NCI-H1105 treated with DMSO at 0.1 percent for 48 hours (cell line): ENCODE measurements at places on chromosomes 16 and 17.
A peak's percentile ranks its signal among the peaks of the same experiment; 100 is the strongest.

GRCh38 chr17:38761612-38762011 lies 9.1 kb downstream of the PSMB3 start:
- DNase-seq = no peak

DNA sequence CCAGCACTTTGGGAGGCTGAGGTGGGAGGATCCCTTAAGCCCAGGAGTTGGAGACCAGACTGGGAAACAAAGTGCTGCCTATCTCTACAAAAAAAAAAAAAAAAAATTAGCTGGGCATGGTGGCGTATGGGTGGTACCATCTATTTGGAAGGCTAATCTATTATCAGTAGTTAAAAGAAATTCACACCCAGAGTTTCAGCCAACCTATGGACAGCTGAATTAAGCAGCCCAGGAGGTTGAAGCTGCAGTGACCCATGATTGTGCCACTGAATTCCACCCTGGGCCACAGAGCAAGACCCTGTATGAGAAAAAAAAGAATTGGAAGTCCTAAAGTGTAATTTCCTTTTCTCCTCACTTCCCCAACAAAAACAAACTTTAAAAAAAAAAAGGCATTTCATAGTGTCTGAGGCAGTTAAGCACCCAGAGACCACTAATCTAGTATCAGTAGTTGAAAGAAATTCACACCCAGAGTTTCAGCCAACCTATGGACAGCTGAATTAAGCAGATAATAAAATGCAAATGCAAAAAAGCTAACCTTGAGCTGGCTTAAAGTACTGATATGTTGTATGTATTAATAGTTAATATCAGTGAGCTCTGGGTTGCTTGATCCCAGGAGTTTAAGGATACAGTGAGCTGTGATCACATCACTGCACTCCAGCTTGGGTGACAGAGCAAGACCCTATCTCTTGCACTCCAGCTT lies 18.1 kb downstream of the CLTC start:
- no peak for DNase-seq

GRCh38 chr16:68077866-68078700 lies 7.1 kb upstream of the NFATC3 start:
- DNase-seq = no peak

GRCh38 chr17:47917581-47917980 lies 21.5 kb downstream of the SP2 start:
- no peak for DNase-seq

GRCh38 chr17:34584805-34585416 lies 5.5 kb downstream of the TMEM132E start:
- peak; percentile 12 for DNase-seq

- peak; percentile 26 for DNase-seq
Observed at GRCh38 chr17:51590071-51590656, 329.8 kb downstream of the UTP18 start.

- no peak for DNase-seq
Observed at GRCh38 chr17:14310101-14310500, 9.2 kb downstream of the HS3ST3B1 start.

DNA sequence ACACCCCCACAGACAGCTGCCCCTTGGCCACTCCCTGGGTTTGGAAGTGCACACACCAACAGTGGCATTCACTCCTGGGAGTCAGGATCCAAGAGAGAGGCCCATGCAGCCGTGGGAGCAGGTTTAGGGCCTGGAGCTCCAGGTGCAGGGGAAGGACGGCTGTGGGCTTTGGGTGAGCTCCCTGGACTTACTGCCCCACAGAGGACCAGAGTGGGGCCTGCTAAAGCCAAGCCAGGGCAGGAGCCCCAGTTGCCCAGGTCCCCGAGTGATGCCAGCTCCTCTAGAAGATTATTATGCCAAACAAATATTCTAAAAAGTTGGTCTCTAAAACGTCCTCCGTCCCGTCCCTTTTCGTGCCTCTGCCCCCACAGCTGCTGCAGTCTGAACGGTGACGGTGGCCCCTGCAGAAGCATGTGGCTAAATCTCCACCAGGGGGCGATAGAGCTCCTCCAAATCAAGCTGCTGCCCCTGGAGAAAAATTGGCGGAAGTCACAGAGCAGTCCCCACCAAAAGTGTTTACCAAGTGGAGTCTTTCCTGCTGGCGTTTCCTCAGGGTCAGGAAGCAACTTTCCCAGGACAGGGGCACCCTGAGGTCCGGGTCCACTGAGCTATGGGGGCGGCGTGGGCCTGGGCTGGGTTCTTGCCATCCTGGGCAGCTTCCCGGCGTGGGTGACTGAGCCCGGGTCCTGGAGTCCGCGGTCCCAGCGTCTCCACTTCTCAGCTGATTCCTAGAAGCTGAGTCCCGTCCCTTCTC lies 4.2 kb downstream of the ARMC7 start:
- peak; percentile 79 for DNase-seq

GRCh38 chr17:33864758-33865229 lies 390.3 kb upstream of the CCL2 start:
- DNase-seq = peak; percentile 34

DNA sequence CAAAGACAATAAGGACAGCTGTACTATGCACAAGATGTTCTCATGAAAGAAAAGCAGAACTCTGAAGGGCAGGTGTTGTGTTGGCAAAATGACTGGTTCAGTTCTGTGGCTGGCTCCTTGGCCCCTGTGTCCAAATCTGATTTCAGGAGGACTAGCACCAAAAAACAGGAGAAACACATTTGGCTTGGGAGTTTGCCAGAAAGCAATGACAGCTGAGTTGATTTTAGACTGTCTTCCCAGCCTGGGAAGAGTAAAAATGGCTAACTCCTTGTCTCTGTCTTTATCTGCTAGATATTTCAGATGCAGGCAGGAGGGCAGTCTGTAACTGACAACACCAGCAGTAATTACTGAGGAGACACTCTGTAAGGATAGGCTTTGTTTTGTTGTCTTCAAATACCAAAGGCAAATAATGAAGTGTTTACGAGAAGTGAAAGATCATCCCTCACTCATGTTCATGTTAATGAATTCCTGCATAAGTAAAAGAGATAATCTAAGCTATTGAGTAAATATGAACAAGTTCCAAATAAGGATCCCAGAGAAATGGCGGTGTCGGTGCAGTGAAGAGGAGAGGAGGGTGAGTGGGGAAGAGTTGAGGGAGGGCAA lies 989.0 kb downstream of the CDH11 start:
- peak; percentile 38 for DNase-seq

DNA sequence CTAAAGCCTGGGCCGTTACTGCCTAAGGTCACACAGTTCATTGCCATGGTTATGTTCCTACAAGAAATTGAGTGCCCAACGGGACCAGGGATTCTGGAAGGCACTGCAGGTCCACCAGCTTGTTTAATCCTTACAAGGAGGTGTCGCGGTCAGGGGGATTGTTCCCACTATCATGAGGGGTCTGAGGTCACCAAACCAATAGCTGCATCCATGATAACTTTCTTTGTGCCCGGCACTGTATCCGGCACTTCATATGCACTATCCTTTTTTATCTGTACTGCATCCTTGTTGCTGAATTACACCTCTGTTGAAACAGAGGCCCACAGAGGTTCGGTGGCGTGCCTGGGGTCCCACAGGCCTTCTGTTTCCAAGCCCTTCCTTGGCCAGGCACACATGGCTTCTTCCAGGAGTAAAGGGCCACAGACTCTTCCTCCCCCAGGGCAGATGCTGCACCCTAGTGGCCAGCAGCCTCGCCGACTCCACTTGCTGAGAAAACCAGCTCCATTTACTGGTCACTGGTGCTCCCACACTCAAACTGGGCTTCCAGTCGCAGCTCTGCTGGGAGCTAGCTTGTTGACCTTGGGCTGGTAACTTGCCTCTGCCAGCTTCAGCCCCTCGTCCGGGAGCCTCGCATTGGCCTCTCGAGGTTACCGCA lies 82.0 kb upstream of the PLCG2 start:
- DNase-seq = no peak

- no peak for DNase-seq
Observed at GRCh38 chr16:46745617-46746016, 2.5 kb downstream of the MYLK3 start.

DNA sequence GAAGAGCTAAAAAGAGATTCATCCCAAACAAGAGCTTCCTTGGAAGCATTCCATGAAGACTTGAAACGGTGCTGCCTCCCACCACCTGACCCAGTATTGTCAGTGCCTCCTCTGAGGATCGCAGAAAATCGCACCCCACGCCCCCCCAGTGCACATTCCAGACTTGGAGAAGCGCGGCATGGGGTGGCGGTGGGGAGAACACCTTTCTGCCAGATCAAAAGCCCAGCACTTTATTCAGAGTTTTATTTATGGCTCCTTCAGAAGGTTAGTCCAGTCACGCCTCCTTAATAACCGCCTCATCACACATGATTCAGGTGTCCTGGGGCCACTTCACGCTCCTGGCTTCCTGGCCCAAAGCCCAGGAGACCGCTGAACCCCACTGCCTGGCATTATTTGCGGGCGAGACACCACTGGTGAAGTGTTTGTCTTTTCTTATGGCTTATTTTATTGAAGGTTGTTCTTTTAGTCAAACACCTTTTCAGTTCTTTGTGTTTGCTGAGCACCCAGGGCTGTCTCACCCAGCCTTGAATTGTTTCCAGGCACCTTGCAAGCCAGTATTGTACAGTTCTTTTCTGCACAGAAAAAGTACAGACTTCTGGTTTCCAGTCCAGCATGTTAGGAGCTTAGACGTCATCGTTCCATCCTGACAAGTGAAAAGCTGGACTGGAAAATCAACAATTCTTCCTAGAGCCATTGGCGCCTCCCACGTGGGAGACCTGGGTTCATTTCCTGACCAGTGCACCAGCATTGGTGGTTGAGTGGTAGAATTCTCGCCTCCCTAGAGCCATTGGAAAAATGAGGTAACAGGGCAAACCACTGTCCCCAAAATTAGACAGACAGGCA lies 79.6 kb upstream of the CACNG5 start:
- peak; percentile 91 for DNase-seq

- DNase-seq = no peak
Observed at GRCh38 chr16:14292051-14292825, 221.1 kb downstream of the MRTFB start.

DNA sequence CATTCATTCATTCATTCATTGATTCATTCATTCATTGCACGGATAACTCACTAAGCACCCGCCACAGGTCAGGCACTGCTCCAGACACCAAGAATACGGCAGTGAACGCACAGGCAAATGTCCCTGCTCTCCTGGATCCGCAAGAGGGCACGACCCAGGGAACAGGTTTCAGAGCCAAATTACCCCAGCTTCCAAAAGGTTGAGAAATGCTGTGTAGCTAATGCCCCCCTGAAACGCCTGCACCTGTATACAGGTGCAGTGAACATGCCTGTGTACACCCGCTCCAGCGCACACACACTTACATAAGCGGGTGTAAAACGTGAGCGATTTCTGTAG lies 9.6 kb upstream of the UBE2I start:
- DNase-seq = no peak

- DNase-seq = peak; percentile 71
Observed at GRCh38 chr17:49557312-49558024, 18.2 kb upstream of the NXPH3 start.

- peak; percentile 65 for DNase-seq
Observed at GRCh38 chr16:28974007-28974436, 556 bp upstream of the SPNS1 start.

- peak; percentile 92 for DNase-seq
Observed at GRCh38 chr17:7281074-7281952, at the start of gene SLC2A4. Gene SLC2A4, plus strand, starts transcription at chr17:7281718. Its CDS starts 217 bp downstream, at chr17:7281935.

- no peak for DNase-seq
Observed at GRCh38 chr16:7004266-7004665, 328.4 kb upstream of the RBFOX1 start.

GRCh38 chr17:55295411-55296170 lies 30.8 kb downstream of the HLF start:
- peak; percentile 34 for DNase-seq

DNA sequence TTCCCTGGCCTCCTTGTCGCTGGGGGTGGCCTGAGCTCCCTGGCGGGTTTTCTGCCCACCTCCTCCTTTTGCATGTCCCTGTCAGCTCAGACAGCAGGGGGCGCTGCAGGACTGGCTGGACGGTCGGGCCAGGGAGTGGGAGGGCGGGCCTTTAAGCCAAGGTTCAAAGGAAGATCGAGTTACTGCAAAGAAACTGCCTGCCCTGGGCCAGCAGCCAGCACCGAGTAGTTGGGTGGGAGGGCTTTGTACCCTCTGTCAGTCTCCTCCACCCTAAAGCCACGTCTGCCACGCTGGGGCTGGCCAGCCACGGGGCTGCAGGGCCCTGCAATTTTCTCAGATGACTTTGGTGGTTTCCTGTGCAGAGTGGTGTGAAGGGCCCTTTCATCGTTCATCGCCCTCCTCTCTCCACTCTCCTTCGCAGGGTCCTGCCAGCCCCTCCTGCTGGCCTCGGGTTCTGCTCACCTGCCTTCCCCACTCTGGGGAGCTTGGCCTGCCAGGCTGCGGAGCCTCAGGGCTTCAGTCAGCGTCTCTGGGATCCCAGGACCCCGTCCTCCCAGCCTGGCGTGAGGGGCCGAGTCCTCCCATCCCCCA lies 12.3 kb downstream of the GPR142 start:
- peak; percentile 76 for DNase-seq

DNA sequence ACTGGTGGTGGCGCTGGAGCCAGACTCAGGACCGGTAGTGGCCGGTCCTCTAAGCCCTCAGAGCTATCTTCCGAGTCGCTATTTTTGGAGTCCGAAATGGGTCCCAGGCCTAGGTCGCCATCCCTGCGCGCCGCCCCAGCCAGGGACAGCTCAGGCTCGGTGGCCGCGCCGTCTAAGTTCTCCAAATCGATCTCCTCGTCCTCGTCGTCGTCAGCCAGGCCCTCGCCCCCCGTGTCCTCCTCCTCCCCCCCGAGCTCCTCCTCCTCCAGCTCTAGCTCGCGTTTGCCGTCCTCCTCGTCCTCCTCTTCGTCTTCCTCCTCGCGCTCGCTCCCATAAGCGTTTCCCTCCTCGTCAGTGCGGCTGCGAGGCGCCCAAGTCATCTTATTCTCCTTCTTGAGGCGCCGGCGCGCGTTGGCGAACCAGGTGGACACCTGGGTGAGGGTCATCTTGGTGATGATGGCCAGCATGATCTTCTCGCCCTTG lies 1.6 kb downstream of the IRX3 start:
- DNase-seq = peak; percentile 25

DNA sequence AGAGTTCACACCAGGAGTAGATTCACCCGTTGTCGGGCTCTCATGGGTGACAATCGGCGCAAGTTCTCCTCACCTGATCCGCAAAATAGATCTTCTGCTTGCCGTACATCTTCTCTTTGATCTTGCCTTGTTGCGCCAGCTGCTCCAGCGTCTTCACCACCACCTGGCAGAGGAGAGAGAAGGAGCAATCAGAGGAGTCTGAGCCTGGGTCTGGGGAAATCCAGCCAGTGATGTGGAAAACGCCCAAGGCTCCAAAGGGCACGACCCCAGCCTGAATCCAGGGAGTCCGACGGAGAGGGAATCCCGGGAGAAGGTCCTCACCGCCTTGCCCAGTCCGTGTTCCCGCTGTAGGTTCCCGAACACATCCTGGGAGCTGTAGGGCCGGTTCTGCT lies 393 bp downstream of the PSMC3IP start:
- no peak for DNase-seq

DNA sequence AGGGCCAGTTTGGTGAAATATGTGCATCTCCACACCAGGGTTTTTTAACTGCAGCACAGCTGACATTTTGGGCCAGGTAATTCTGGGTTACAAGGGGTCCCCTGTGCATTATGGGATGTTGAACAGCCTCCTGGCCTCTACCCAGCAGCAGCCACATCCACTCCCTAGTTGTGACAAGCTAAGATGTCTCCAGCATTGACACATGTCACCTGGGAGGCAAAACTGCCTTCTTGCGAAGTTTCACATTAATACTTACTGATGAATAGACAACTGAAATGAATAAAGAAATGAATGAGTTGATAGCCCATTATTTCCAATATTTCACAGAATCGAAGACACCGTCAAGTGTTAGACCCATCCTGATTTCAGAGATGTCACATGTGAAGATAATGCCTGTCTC lies 383.7 kb downstream of the CPPED1 start:
- DNase-seq = no peak
